ENCODE measurements at places on chromosomes 3 and 15.

DNA sequence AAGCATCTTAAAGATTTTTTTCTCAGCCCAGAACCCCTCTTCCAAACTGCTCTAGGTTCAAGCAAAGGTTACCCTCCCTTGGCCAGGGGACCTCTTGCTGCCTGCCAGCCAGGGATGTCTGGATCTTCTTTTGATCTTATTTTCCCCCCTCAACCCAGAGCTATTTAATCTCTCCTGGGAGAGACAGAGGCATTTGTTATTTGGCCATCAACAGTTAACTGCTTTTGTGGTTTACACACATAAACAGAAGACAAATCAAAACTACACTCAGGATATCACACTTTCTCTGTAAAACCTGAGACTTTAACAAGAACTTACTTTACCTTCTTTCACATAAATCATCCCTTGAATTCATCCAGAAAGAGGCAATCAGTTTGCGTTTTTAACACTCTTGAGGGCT lies 272.5 kb downstream of the THSD4 start:
- DNase-seq = no peak

- peak; percentile 69 for DNase-seq
Observed at GRCh38 chr3:55487381-55488241, 505 bp upstream of the WNT5A start.

DNA sequence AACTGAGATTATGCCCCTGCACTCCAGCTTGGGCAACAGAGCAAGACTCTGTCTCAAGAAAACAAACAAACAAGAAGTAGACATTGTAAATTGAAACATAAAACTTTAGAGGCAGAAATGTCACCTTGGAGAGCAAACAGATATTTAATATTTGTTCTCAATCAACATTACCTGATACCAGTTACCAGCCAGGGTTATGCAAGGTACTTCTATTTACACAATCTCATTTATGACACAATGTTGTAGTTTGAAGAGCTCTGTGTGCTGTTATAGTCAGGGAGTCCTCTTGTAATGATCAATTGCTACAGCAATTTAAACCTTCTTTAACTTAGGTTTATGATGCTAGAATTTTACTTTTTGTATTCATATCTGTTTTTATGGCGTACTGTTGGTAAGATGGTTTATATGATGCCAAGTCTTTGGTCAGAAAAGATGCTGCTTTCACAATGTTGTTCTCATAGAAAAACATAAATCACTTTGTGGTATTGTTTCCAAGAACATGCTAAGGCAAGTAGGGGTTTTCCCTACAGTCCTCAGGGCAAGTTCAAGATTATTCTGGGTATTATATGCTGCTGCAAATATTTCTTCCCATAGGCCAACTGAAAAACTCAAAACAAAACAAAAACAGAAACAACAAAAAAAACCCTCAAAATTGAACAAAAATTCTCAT lies 173.5 kb downstream of the TNIK start:
- no peak for DNase-seq

DNA sequence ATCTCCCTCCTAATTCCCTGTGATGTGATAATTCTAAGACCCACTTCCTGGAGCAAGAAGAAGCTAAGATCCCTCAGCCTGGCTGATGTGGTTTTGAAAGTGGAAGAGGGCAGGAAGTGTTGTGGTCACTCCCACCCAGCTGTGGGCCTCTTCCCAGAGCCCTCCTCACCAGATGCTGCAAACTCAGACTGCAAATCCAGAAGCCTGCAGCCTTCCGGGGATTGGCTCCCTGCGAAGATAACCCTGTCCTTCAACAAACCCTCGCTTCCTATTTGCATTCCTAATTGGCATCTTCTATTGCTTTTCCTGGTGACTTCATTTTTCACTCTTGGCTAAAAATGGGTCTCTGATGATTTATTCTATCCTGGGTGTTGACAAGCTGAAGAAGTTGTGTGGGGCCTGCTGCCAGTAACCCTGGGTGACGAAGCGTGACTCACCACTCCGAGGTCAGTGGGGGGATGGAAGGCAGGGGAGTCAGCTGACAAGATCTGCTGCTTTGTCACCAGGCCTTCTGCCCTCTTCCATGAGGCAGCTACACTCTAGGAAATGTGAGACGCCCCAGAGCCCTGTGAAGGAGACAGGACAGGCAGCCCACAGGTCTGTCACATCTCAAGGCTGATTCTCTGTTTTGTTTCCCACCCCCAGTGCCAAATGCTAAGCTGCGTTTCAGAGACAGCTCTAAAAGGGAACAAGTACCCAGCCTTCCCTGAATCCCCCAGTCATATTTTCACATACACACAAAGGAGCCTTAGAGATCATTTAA lies 99.7 kb upstream of the LIPC start:
- DNase-seq = peak; percentile 94

GRCh38 chr15:79682851-79683288 lies 213.9 kb downstream of the MTHFS start:
- no peak for DNase-seq

GRCh38 chr3:173430576-173430975 lies 33.0 kb downstream of the NLGN1 start:
- no peak for DNase-seq

- DNase-seq = no peak
Observed at GRCh38 chr3:177606891-177607290, 409.6 kb upstream of the TBL1XR1 start.

- DNase-seq = no peak
Observed at GRCh38 chr3:195129644-195130492, 141.1 kb downstream of the XXYLT1 start.

DNA sequence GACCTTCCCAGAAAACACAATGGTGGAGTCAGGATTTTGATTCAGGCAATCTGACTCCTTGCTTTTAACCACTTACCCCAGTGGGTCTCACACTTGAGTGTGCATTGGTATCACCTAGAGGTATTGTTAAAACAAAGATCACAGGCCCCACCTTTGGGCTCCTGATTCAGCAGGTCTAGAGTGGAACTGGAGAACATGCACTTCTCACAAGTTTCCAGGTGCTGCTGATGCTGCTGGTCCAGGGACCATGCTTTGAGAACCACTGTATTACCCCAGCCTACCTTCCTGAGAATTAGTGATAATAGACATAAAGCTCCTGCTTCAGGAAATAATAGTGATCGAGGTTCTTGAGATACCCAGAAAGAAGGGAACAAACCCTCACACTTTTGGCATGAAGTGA lies 466.9 kb downstream of the EPHB1 start:
- DNase-seq = no peak

DNA sequence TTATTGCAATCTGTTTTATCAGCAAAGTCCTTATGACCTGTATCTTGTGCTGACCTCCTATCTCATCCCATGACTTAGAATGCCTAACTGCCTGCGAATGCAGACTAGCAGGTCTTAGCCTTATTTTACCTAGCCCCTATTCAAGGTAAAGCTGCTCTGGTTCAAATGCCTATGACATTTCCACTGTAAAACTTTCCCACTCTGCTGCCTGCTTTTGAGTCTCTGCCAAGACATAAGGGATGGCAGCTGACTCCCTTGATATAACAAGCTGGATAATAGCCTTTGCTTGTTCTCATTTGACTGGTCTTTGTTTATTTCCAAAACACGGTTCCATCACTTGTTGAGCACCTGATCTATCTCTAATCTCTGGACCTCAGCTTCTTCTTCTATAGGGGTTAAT lies 131.9 kb upstream of the STRIT1 start:
- no peak for DNase-seq

DNA sequence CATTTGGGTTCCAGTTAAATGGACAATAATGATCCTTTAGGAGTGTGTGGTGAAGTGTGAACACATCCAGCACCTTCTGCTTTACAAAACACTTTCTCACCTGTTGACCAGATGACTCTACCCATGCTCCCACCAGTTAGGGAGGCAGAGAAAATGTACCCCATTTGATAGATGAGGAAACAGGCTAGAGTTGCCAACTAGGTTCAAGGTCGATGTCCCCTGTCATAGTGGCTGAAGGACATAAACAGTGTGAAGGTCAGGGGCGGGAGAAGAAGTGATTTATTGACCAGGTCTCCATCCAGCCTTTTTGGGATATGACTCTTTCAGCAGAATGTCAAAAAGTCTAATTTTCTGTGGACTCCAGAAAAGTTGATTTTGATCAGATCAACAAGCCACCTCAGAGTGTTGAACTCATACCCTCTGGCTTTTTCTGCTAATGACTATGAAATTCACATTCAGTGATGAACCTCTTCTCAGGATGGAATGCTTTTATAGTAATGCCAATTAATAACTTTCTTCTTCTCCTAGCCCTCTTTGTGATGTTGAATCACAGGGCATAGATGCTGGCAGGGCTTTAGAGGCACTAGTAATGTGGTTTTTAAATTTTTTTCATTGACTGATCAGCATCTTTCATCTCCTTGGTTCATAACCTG lies 57.5 kb downstream of the CPN2 start:
- no peak for DNase-seq

DNA sequence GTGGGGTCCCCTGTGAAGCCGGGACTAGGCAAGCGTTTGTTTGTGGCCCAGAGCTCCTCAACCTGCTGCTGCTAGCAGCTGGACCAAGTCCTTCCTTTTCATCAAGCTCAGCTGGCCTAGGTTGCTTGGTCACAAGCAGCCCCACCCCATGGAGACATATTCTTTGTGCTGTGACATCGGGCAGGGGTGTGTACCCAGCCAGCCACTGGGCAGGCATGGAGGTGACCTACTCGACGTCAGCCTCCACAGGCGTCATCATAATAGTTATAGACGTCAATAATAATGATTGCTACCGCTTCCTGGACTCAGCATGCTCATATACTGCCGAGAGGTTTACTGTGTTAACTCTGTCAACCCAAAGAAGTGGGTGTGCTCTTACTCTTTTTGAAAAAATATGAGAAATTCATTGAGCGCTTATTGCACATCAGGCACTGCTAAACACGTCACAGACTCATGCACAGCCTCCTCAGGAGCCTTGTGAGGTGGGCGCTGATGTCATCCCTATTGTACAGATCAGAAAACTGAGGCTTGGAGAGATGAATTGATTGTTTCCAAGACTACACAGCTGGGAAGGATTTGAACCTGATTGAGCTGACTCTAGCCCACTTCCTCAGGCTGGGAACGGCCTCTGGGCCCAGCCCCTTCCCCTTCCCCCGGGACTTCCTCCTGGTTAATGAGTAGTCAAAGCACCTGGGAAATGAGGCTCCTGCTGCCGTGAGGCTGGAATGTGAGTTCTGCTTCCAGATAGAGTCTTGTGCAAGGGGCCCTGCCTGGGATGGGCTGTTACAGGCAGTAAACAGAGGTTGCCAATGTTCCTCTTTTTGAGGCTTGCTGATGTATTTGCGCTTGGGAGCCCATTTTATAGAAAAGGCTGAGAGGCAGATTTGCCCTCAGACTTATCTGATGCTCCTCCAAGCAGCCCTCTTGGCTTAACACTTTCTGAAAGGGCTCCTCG lies 16.2 kb downstream of the SLC6A6 start:
- DNase-seq = no peak

- DNase-seq = no peak
Observed at GRCh38 chr3:25021816-25022215, 406.2 kb upstream of the RARB start.

DNA sequence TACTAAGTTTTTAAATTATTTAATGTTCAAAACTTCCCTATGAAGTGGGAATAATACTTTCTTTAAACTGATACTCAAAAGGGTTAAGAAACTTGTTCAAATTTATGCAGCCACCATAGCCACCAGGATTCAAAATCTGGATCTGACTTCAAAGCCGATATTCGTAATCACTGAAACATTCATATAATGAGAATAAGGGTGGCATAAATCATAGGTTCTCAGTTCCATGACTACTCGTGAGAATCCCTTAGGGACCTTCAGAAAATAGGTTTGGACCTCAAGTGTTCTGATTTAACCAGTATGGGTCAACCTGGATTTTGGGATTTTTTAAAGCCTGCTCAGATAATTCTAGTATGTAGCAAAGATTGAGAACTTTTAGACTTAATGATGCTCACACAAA lies 160.6 kb downstream of the RBMS3 start:
- DNase-seq = no peak

DNA sequence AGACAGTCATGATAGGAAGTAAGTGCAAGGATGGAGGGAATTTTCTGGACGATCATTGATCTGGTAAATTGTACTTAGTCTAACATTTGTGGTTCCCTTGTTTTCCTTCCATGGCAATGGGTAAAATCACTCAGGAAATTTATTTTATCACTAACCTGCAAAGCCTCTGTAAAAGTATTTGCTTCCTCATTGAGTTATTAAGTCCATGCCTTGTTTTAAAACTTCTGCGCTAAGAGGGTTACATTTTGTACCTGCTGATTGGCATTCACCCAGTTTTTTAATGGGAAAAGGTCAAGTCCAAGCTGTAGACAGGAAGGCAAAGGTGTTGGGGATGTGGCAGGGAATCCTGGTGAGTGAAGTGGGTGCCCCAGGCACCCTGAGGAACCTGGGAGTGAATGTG lies 146.2 kb upstream of the NR2F2 start:
- DNase-seq = no peak

- DNase-seq = peak; percentile 23
Observed at GRCh38 chr3:27357665-27358258, 11.4 kb downstream of the NEK10 start.

DNA sequence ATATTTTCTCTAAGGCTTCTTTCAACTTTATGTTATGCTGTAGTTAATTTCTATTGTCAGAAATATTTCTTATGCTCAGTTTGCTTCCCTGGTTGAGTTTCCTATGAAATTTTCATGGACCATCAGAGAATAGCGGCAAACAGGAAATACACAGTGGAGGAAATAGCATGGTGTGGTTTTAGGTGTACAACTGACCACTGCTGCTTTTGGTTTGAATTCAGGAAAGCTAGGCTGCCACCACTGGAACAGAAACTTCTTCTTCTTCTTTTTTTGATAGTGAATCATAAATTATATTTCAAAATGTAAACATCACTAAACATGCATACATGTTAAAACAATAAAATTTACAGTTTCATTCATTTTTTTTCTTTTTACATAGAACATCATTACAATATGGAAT lies 316.6 kb upstream of the TGFBR2 start:
- no peak for DNase-seq

- DNase-seq = no peak
Observed at GRCh38 chr3:98223907-98224672, 40.0 kb upstream of the OR5H6 start.

- no peak for DNase-seq
Observed at GRCh38 chr3:28989646-28990089, 291.2 kb upstream of the RBMS3 start.

- no peak for DNase-seq
Observed at GRCh38 chr15:48939648-48940047, 24.1 kb downstream of the SHC4 start.

- peak; percentile 78 for DNase-seq
Observed at GRCh38 chr3:120425572-120426250, 25.1 kb downstream of the FSTL1 start.

DNA sequence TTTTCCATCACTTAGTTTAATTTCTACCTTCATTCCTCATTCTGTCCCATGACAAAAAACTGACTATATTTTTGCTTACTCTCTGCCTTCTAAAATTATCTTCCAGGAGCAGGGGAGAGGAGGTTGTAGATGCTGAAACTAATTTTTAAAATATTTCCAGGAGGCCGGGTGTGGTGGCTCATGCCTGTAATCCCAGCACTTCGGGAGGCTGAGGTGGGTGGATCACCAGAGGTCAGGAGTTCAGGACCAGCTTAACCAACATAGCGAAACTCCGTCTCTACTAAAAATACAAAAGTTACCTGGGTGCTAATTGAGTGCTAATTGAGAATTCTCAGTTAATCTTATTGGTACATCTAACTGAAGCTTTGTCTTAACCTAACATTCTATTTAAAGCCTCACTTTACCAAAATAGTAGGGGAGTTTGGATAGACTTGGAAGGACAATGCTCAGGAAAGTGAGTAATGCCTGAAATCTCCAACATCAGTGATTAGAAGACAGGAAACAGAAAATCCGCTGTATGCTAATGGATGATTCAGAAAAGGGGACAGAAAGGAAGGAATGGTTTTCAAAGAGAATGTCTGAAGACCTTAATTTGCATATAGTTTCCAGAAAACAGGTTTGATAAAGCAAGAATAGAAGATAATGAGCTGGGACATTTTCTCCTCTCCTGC lies 336.1 kb downstream of the GBE1 start:
- no peak for DNase-seq
